ENCODE measurements at places on chromosomes 2 and 18.

DNA sequence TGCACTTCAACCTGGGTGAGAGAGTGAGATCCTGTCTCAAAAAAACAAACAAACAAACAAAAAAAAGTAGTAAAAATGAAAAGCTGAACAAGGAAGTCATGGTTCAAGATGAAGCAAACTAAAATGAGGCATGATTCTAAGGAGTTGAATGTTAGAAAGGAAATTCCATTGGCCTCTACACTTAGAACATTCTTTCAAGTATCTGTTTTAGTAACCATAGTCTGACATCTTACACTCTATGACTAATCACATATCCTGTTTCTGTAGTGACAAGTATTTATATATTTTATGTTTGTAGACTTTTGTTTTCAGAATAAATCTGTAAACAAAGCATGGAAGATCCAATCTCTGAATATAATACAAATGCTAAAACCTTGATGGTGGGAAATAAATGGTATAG is 164.1 kb downstream of the KIAA1328 start:
- DNase-seq: peak; percentile 4

GRCh38 chr2:197931661-197932312 is 127.4 kb downstream of the PLCL1 start:
- DNase-seq: peak; percentile 74

- DNase-seq: no peak
These were observed 17.8 kb upstream of the SPAG16 start for GRCh38 chr2:213266421-213266820.

DNA sequence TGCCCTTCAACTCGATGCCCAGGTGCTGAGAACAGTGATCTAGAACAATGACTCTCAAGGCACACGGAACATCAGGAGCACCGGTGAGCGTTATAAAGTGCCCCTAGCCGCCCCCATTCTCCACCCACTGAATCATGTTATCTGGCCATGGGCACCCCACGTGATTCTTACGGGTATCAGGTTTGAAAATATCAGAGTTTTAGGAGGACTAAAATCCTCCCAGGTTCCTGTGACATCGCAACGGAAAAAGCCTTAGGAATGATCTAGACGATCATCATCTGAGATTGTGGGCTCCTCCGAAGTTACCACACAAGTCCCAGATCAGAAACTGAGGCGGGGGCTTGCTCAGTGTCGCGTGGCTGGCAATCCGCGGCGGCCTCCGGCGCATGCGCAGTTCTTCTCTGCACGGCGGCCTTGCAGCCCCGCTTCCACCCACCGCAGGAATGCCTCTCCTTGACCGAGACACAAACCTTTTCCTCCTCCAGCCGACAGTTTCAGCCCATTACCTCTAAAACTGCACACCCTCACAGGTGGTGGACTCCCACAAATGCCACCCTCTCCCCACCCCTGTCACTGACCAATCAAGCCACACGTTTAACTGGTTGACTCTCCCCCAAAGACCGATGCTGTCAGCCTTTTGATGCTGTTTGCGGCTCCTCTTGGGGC is 5.8 kb upstream of the MRPL33 start:
- DNase-seq: no peak

DNA sequence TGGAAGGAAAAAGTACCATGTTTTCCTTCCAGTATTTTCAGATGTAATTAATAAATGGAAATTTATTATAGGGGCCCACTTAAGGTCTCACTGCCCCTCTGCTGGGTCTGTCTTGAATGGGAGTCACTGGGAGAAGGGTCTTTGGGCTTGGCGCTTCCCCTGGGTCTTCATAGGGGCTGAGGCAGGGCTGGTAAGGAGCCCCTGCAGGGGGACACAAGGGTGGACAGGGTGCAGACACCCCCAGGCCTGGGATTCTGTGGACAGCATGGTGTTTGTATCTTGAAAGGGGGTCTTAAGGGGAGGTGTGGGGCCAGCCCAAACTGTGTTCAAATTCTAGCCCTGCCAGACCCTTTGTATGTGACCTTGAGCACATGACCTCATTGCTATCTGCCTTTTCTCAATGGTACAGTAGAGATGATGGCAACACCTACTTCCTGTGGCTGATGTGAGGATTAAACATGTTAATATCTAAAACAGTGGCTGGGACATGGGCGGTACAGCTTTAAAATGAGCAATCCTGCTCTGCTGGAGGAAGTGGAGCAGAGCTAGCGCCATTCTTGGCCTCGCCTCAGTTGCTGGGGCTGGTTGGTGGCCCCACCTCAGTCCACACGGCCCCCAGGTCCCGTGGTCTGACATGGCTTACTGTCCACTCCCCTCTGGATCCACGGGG is 71.6 kb downstream of the GNAL start:
- no peak for DNase-seq

GRCh38 chr2:240024766-240025165 is 376 bp downstream of the NDUFA10 start:
- no peak for DNase-seq

DNA sequence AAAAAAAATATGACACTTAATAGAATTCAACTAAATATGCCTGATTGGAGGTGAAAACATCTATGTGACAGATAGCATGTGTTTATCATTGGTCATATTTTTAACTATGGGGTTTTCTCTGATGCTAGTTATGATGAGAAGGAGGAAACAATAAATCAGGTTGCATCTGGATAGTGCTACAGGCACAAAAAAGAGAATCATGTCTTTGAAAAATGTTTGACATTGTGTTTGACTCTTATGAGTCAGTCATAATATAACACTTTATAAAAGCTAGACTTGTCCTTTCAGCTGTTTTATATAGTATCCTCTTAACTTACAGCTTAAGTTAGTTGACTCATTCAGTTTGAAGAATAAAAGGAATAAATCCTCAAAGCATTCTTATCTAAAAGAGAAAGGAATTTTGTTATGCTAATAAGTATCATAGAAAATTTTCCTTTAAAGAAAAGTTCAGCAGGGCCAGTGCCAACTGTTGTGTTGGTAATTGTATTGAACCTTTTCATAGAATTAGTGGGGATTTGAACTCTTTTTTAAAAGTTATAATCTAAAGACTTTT is 78.4 kb upstream of the UBXN4 start:
- DNase-seq: no peak

- DNase-seq: no peak
These were observed 105.7 kb downstream of the KYNU start for GRCh38 chr2:142983174-142983573.

DNA sequence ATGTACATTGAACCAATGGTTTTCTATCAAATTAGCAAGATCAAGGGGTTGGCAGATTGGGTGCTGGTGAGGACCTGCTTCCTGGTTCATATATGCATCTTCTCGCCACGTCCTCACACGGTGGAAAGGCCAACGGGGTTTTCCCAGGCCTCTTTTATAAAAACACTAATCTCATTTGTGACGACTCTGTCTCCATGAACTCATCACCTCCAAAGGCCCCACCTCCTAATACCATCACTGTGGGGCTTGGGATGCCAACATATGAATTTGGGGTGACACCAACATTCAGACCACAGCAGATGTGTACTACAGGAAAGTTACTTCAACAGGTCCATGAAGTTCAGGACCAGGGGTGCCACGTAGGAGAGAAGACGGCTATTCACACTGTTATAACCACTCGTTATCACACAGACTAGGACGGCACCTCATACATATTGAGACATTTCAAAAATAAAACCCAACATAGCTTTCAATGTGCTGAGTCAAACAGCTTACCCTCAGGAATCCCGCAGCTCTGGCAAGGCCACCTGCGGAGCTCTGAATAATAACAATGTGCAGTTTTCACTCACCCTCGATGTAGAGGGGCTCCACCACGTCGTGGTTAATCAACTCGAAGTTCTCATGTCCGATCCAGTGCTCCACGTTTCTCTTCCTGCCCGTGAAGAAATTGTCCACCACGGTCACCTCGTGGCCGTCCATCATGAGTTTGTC is 49.3 kb downstream of the UXS1 start:
- DNase-seq: no peak

- no peak for DNase-seq
These were observed 51.9 kb downstream of the PTPRM start for GRCh38 chr18:7618891-7619442.

DNA sequence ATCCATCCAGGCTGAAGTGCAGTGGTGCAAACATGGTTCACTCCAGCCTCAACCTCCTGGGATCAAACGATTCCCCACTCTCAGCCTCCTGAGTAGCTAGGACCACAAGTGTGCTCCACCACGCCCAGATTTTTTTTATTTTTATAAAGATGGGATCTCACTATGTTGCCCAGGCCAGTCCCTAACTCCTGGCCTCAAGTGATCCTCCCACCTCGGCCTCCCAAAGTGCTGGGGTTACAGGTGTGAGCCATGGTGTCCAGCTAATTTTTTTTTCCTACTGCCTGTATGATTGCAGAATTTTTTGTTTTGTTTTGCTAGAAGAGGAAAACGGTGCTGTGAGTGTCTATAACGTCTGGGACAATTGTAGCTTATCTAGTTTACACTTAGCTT is 38.3 kb downstream of the ADI1 start:
- no peak for DNase-seq

GRCh38 chr2:187775196-187775595 is 221.0 kb upstream of the TFPI start:
- DNase-seq: no peak

DNA sequence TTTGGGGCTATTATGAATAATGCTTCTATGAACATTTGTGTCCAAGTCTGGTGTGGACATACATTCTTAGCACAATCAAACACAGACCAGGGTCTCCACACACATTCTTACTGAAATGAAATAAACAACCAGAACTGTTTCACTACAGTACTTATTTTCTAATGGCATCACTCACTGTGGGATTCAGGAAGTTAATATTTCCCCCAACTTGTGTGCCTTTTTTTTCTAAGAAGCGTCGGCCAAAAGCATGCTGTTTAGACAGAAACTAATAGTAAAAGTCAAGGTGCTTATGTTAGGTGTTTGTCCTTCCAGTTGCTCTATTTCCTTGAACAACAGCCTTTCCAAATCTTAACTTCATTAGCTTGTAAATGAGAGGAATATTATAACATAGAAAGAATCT is 117.6 kb downstream of the DOCK10 start:
- DNase-seq: no peak

- DNase-seq: no peak
These were observed 12.7 kb upstream of the MTERF4 start for GRCh38 chr2:241114836-241115235.

DNA sequence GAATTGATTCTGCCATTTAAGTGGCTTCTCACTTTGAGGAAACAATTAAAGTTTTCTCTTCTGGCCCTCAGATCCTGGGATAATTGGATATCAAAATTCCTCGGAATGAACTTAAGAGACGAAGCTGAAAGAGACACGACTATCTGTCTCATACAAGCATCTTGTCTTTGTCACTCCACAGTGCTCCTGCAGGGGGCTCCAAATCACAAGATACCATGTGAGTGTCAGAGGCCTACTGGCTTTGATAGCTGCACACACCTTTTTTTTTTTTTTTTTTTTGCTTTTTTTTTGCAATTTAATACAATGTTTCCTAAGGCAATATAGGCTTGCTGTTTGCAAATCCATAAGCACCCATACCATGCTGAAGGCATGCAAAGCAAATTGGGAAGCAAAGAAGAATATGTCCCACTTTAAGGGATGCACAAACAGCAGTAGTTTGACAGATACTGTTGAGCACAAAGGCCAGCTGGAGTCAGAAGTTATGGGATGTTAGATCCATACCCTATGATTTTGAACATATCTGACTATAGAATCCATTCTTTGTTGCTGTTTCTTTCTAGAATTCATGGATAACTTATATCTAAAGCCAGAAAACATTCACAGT is 109.0 kb upstream of the CBLN2 start:
- DNase-seq: no peak

GRCh38 chr2:207951734-207952470 is 73.4 kb downstream of the PLEKHM3 start:
- DNase-seq: no peak

- DNase-seq: peak; percentile 4
These were observed 157.2 kb downstream of the MIB1 start for GRCh38 chr18:21897811-21898210.

DNA sequence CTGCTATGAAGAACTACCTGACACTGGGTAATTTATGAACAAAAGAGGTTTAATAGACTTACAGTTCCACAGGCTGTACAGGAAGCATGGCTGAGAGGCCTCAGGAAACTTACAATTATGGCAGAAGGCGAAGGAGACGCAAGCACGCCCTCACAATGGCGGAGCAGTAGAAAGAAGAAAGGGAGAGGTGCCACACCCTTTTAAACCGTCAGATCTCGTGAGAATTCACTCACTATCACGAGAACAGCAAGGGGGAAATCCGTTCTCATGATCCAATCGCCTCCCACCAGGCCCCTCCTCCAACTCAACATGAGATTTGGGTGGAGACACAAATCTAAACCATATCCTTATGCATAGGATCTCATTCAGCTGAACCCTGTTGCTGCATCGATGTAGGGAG is 84.6 kb upstream of the ZNF532 start:
- DNase-seq: no peak

- no peak for DNase-seq
These were observed 403 bp downstream of the TMEM127 start for GRCh38 chr2:96265349-96265839.

DNA sequence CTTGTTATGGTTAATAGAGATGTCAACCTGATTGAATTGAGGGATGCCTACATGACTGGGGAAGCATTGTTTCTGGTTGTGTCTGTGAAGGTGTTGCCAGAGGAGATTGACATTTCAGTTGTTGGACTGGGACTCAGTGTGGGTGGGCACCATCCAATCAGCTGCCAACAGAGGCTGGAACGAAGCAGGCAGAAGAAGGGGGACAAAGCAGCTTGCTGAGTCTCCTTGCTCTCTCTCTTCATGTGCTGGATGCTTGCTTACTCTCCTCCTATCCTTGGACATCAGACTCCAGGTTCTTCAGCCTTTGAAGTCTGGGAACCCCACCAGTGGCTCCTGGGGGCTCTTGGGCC is 22.2 kb upstream of the SMAD4 start:
- no peak for DNase-seq

DNA sequence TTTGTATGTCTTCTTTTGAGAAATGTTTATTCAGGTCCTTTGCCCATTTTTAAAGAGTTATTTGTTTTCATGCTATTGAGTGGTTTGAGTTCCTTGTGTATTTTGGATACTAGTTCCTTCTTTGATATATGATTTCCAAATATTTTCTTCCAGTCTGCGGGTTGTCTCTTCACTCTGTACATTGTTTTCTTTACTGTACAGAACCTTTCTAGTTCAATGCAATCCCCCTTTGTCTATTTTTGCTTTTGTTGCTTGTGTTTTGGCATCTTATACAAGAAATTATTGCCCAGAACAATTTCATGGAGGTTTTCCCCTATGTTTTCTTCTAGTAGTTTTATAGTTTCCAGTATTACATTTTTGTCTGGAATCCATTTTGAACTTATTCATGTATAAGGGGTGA is 62.5 kb upstream of the ACVR1C start:
- DNase-seq: no peak

DNA sequence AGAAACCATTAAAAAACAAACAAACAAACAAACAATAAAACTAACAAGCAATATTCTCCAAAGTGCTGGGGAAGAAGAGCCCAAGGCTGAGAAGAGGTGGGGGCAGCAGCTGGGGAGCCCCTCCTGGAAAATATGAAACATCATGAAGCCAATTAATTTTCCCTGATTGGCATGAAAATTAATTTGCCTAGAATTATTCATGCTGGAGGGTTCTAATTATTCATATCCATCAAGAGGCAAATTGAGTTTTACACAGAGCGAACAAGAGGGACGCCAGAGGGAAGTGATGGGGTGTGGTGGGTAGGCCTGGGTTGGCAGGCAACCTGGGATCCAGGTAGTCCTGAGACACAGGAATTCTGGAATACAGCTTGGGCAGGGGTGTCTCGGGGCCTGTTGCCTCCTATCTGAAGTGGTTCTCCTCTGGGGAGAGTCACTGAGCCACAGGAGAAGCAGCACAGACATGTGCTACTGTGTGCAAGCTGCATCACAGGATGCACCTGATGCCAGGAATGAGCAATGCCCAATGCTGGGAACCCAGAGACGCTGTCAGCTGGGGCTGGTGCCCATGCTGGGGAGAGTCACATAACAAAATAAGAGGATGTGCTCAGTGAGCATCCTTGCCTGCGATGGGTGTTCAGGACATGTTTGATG is 100.5 kb downstream of the TEX51 start:
- DNase-seq: no peak
